Mucosa of descending colon (tissue), 3 donors: ENCODE measurements at places on chromosomes 12 and 14. TPM values are rescaled to one million over a fixed set of nuclear protein-coding genes. Genes with fewer than 3 reads are reported as not detected.

DNA sequence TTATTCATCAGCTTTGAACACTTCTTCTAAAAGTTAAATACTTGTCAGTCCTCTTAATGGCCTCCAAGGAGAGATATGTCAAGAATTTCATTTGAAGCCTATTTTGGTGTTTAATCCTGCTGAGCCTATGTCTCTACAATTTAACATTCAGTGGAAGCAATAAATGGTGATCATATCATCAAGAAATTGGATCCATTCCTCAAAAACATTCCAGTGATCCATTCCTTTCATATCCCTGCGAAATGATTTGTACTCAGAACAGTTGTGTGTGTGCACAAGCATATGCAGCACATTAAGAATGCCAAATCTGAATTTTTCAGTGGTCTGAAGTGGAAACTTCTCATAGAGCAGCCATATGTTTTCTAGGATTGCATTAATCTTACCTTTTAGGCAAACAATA, 373.7 kb upstream of the SYT1 start:
- DNase-seq: no peak

GRCh38 chr12:102197789-102198188, at the start of gene PMCH:
PMCH (minus strand) TSS chr12:102197833; CDS start chr12:102197770, 63 bp downstream.
- DNase-seq: no peak

- DNase-seq: peak; percentile 39
These were observed 619 bp upstream of the NTN4 start for GRCh38 chr12:95790917-95791849.

GRCh38 chr14:93017898-93018297, 94.9 kb downstream of the CHGA start:
- DNase-seq: no peak

DNA sequence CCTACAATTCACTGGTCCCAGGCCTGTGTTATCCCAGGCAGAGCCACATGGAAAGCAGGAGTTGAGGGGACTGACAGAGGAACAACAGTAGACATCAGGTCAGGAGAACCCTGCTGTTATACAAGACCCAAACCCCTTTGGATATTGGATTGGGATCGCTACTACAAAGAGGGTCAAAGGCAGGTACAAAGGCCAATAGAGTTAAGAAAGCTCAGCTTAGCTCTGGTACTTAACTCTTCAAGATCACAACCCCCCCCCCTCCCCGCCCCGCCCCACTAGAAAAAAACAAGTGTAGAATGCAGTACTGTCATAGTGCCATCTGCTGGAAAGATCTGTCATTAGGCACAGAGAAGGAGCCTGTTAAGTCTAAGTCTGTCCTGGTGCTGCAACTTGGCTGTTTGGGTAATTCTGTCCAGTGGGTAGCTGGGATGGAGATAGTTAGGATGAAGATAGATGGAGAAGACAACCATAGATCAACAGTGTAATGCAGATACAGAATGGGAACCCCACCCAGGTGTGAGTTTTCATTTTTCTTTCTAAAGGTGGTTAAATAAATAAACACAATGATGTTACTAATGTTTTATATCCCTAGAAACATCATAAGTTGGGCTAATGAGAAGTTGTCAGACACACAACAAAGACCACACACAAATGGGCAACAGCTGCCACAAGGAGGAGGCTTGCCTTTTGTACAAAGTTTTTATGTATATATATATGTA, 17.2 kb downstream of the REM2 start:
- peak; percentile 83 for DNase-seq

- DNase-seq: no peak
These were observed 94.7 kb downstream of the GCH1 start for GRCh38 chr14:54807881-54808280.

DNA sequence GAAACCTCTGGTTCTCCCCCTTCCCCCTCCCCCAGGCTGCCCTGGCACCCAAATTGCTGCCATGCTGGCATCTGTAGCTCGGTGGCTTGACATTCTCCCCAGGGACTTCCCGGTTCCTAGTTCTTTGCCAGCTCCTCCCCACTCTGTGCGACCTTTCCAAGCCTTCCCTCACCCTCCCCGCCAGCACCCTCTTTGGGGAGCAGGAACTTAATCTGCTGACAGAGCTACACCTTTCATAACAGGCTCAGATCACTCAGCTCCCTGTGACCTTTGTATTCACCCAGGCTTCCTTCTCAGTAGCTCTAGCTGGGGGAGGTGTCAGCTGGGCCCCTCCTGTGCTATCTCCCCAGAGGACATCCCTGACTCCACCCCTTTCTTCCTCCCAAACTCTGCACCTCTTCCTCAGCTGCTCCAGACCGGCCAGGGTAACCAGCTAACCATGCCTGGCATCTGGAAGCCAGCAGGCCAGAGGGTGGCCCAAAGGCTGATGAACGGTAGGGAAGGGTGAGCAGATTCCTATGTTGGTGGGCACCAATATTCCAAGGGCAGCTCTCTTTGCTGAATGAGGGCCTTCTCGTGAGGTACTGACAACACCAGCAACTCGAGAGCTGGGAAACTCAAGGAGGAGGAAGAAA, 1.8 kb upstream of the COX14 start:
- DNase-seq: peak; percentile 77

Gene CIDEB
- total RNA-seq: 12.1 TPM

DNA sequence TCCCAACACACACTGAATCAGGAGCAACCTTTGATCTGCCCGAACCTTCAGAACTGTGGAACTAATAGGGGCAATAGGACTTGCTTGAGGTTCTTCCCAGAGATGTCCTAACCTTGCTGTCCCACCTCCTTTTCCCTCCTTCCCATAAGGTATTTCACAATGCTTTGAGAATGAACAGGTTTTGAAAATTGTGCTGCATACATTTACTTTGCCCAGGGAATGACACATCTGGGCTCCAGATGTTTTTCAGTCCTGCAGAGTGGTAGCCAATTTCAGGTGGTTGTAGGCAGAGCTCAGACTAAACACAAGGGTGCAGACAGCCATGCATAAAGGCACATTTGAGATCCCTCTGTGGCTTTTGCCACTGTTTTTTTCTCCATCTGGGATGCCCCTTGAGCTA, 206.7 kb upstream of the PWP1 start:
- DNase-seq: no peak
